Activated CD8-positive, alpha-beta memory T cell treated with anti-CD3 and anti-CD28 coated beads, Interleukin-2, amount 50 U/mL, for 48 hours (primary cell): ENCODE measurements at places on chromosomes 12 and 14.

- no peak for DNase-seq
These were observed 12.8 kb downstream of the ETFRF1 start for GRCh38 chr12:25207846-25208245.

DNA sequence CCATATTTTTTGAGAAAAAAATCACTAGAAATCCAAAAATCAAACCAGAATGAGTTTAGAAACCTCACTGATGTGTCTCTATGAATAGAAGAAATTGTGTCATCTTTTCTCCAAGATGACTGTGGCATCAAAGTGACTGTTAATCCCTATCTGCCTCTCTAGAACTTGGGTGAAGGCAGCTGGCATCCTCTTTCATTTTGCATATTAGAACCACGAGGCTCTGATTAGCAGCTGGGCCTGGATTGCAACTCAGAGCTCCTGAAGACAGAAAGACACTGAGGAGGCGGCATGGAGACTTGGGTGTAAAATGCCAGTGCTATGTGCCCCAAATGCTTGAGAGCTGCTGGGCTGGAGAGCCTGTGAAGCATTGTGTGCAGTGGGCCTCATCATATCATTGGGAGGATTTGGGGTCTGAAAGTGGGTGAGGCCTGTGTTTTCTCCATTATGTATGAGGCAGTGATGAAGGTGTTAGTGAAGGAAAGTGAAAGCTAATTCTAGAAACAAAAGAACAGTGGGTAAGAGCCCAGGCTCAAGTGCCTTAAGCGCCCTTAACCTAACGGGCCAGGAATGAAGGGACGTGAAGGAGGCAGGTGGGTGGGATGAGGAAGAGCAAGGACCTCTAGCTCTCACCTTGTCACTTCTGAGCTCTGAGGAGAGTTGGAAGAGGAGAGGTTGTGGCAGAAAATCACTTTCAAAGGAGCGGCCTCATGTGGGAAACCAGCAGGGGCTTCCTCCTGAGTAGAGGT is 26.2 kb downstream of the NKX2-8 start:
- DNase-seq: no peak

GRCh38 chr12:70332236-70332635 is 33.9 kb upstream of the KCNMB4 start:
- no peak for DNase-seq

DNA sequence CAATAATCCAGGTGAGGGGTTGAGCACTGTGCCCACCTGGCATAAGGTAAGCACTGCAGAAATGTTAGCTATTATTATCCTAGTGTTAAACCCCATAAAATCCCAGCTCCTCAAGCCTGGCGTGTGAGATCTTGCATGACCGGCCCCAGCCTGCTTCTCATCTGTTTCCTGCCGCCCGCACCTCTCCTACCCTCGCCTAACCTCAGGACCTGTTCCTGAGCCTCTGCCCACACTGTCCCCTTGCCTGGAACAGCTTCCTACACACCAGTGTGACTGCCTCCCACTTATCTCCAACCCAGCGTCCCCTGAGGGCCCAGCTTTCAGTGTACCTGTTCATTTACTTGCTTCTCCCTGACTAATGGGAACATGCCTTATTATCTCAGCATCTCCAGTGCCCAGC is 24.7 kb downstream of the ISCA2 start:
- DNase-seq: no peak

DNA sequence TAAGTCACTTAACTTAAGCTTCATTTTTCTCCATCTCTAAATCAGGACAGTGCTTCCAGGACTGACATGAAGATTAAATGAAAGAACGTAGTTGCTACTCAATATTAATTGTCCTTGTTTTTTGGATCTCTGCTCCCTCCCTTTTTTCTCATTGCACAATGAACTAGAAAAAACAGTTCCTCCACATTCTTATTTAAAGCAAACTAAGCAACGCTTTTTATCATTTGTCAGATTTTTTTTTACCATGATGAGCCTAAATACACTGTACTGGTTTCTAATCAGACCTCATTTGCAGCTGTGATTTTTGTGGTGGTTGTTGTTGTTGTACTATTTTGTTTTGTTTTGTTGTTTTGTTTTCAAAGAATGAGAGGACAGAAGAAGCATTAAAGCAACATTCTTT is 23.2 kb upstream of the PARP11 start:
- DNase-seq: no peak

DNA sequence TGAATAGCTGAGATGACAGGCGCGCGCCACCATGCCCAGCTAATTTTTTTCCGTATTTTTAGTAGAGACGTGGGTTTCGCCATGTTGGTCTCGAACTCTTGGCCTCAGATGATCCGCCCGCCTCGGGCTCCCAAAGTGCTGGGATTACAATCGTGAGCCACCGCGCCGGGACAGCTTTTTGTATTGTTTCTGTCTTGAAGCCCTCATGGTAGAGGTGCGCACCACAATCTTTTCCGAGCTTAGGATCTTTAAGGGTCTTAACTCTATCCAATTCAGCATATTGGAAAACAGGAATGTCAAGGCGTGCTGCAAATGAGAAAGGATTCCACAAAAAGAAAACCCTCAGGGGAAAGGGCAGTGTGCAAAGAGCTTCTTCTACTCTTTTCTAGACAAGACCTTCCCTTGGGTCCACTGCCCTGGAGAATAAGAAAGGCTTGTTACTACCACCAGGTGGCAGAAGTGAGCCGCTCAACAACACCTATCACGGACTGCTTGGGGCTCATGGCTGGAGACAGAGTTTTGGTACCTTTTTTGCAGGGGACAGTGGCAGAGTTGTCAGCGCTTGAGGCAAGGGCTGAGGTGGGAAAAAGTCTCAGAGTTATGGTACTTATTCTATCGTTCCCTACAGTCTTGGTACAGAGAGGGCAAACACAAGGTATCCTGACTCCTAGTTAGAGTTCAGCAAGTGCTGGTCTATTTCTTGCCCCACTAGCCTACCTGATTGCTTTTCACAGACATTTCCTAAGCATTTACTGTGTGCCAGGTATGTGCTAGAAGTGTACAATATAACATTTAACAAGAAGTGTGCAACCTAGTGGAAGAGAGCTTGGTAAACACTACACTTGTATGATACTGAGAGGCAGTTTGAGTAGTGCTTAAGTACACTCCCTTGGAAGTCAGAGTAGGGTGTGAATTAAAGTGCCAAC is 16.4 kb upstream of the SP7 start:
- peak; percentile 87 for DNase-seq

DNA sequence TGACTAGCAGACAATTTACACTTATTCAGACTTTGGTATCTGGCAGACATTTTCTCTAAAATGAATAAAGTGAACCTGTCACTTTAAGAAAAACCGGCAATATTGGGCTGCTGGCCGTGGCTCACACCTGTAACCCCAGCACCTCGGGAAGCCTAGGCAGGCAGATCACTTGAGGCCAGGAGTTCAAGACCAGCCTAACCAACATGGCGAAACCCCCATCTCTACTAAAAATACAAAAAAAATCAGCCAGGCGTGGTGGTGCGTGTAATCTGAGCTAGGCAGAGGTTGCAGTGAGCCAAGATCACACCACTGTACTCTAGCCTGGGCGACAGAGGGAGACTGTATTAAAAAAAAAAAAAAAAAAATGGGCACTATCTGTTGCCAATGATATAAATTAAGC is 11.5 kb downstream of the DUSP16 start:
- no peak for DNase-seq

GRCh38 chr14:81435391-81436295 is 35.5 kb upstream of the STON2 start:
- peak; percentile 59 for DNase-seq

DNA sequence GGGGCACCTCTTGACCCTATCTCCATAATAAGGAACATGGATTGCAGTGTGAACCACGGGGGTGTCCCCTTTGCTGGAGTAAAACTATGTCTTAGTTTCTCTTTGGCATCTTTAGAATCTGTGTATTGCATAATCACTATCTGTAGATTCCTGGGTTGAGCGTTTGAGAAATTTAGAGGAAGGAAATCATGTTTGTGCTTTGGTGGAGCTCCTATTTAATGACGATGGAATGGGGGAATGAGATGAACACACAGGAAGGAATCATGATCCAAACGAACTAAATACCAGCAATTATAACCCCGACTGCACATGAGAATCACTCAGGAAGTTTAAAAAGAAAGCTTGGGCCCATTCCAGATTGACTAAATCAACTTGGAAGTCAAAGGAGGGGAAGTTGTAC is 1.3 kb upstream of the MYG1 start:
- DNase-seq: no peak

DNA sequence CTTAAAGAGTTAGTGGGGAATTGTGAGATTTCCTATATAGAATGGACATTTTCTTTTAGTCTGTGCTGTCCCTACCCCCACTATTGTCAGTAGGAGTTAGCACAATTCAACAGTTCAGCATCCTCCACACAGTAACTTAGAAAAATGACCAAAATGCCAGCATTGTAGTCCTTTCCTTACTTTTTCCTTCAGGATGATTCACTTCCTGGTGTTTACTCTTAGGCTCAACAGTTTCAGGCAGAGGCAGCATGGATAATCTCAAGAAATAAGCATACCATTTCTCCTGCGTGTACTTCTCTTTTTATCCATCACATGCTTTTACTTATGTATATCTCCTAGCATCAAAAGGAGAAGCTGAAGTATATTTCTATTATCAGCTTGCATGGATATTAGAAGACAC is 683.4 kb downstream of the SLC16A7 start:
- DNase-seq: no peak

- no peak for DNase-seq
These were observed 38.3 kb downstream of the SRGAP1 start for GRCh38 chr12:63882844-63883243.

DNA sequence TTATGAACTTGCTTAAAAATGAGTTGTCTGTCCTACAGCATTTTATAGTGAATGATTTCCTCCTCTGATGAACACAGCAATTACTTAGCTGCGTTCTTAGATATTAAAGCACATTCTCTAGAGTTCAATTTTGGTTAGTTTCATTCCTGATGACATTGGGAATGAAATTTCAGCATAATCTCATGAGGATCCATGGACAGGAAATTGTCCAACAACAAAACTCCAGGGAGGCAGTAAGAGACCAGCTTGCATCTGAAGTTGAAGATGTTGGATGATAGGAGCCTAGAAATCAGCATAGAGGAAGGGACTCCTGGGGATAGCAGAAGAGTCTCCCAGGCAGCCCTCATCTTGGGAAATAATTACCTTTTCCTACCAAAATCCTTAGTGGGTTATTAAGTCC is 128.7 kb upstream of the RAP1B start:
- DNase-seq: no peak

DNA sequence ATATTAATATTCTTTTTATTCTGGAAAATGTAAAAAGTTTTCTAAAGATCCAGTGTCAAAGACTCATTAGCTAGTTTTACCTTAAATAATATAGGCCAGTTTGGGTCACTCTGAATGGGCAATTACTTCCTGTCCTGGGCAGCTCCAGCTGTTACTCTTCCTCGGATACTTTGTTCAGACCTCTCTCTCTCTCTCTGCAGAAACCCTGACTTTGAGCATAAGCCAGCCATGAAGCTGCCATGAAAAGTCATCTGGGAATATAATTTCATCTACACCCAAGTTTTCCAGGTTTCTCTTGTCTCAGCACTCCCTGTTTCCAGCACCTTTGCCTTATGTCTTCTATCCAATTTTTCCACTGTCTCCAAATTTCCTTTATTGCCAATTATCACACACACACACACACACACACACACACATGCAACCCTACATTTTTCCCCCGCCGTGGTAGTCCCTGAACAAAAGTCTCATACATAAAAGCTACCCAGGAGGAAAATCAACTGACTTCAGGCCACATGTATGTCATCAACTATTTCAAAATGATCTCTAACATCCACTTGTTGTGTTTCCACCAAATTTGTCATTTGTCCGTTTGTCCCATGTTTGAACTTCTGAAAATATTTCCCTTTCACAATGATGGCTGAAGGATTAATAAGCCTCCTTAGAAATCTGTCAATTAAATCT is 318.1 kb downstream of the SSPN start:
- no peak for DNase-seq

GRCh38 chr12:69840727-69841126 is 15.7 kb downstream of the MYRFL start:
- DNase-seq: no peak

DNA sequence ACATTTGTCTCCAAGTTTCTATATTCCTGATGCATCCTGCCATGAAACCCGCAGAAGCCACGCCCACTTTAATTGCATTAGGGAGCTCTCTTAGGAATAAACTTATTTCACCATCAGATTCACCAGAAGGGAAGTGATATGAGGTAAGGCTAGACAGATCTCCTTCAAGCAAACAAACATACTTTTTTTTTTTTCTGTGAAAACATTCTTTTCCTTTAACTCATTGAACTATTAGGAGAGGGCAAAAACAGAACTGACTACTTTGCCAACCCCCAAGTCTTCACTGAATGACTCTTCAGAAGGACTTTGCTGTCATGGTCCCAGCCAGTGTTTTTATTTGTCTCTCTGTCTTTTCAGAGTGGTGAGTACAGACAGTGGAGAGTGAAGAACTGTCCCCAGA is 48.4 kb downstream of the GTF2A1 start:
- DNase-seq: no peak

GRCh38 chr14:72880820-72881219 is 13.1 kb downstream of the DPF3 start:
- DNase-seq: no peak

GRCh38 chr12:47955059-47955458 is 8.3 kb upstream of the TMEM106C start:
- DNase-seq: no peak

GRCh38 chr14:38210587-38211216 is 3.0 kb downstream of the SSTR1 start:
- no peak for DNase-seq

- DNase-seq: peak; percentile 65
These were observed 863 bp downstream of the DENND5B start for GRCh38 chr12:31589904-31590641.

DNA sequence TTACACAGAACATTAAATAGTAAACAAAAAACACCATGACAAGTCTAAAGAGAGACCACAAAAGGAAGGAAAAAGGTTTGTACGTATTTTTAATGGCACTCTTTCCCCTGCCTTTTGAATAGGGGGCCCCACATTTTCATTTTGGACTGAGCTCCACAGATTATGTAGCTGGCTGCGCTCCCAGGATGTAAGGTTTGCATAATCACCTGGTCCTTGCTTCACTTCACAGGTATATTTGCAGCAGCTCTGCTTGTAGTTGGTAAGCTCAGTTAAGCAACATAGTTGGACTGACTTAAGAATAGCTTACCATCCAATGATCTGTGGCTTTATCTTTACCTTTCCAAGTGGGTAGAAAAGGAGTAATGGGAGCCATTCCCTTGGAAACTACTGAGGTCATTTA is 454.7 kb downstream of the APAF1 start:
- DNase-seq: no peak

GRCh38 chr12:102957339-102958050 is at the start of gene ASCL1:
Gene ASCL1 (plus strand): TSS chr12:102957674. CDS start chr12:102958245, 571 bp downstream.
- DNase-seq: no peak

GRCh38 chr14:99450266-99450665 is 30.4 kb downstream of the SETD3 start:
- DNase-seq: no peak

DNA sequence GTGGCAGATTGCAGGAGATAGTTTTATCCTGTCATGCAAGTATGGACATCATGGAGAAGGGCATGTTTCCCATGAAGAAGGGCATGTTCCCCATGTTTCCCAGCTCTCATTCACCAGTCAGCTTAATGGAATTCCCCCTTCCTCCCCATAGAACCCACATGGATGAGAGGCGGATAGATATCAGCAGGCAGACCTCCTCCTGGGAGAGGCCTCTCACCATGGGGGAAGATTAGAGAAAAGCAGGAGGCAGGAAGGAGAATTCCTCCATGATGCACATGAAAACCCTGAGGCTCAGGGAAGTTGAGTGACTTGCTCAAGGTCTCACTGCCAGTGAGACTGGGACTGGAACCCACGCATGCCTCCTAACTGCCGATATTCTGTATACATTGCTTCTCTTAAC is 92.9 kb upstream of the FOXN3 start:
- DNase-seq: no peak
